ENCODE measurements at places on chromosomes 12 and 14.

DNA sequence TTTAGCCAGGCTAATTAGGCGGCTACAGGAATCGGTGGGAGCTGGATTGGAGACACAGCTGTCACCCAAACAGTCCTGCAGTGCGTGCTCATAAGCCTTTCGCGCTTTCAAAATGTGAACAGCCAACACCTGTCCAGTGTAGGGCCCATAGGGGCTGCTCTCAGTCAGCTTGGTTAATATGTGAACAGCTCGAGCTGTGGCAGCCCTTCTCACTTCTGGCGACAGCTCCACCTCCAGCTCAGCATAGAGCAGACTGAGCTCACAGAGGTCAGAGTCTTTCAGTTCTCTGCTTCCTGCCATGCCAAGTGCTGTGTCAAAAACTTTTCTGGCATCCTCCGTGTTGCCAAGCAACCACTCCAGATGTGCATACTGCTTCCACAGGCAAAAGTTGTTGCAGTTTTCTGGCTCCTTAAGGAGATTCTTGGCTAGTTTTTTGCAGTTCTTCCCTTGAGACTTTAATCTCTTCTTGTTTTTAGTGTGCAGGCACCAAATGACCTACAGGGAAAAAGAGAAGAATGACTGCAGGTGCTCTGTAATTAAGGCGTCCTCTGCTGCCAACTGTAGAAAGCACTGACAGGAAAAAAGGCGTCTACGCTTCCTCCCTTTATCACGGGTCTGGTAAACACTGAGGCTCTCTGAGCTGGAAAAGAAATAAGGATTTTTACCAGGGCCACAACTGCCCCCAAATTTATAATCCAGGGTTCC is 32.5 kb downstream of the PSMC1 start:
- no peak for DNase-seq

DNA sequence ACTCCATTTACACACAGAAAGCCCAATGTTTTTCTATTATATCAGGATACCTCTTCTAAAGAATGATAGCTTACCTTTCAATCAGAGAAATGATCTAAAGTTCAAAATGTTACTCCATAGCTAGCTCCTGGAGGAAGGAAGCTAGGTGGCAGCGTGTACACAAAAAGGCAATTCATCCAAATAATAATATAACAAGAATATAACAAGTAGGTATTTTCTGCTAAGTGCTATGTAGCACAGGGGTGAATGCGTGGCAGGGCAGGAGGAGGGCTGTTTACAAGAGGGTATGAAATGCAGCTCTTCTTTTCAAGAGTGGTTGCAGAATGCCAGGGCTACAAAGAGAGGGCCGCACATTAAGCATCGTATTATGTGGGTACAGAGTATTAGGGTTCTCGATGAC is 663 bp upstream of the SNAPC1 start:
- DNase-seq: no peak

DNA sequence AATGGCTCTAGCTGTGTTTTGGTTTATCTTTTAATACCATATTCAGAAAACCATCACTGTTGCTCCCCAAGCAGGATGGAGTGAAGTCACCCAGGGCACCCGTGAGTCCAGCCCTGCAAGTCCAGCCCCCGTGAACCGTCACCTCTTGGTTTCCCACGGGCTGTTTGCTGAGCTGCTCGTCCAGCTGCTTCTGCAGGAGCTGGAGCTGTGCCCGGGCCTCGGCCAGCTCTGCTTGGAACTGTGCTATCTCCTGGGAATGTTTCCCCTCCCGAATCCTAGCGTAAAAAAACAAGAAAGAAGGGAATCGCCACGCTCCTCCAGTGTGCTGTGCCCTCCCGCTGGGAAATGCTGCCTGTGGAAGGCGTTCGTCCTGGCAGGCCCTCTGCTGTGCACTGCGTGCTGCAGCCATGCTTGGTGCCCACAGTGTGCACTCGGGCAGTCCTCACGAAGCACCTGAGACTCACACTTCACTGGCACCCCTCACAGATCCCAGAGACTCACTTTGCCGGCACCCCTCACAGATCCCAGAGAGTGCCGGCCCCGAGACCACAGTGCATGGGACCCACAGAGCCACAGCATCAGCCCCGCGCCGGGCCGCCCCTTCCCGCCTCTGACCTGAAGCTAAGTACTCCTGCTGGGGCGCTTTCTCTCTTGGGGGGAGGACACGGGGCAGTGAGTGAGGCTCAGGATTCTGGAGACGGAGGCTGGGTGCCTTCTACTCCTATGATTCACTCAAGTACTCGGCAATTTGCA is 15.4 kb upstream of the ANKLE2 start:
- DNase-seq: no peak

DNA sequence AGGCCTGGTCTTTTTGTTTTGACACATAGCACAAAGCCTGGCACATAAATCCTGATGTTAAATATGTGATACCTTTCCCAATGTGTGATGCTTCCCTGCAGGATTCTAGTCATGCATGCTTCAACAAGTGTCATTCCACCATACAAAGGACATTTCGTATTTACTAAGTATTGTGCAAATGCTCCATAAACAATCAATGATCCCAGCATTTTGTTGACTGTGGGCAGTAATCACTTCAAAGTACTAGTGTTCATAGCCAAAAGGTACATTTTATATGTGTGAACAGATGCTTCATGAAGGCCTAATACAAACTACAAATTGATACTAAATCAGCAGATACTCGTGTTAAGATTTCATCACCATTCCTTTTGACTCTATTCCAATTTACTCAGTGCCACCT is 4.4 kb downstream of the CCNB1IP1 start:
- no peak for DNase-seq

GRCh38 chr12:27193106-27193505 is 51.0 kb upstream of the STK38L start:
- DNase-seq: no peak

DNA sequence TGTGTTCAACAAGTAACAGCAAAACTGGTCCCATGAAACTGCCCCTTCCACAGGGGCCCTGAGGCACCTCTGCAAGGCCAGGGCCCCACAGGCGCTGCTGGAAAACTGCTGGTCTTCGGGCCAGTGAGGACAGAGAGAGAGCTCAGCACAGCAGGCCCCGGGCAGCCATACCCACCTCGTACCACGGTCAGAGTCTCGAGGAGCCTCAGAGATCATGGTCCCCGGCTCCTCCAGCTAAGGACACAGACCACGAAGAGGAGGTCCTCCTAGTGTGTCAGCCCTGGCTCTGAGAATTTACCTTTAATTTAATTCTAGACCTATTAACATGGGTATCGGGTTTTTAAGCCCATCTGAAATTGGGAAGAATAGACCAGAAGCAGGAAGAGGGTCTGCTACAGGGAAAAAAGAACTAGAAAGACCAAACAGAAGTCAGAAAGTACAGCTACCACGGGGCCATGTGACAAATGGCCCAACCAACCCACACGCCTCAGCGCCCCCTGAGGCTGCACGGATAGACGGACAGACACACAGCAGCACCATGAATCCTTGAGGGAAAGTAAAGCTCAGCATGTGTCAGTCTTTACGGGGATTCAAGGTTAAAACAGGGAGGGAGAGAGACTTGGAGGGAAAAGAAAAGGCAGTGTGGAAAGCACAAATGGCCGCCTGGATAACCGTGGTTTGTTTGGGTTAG is 22.9 kb downstream of the ANKRD9 start:
- no peak for DNase-seq

DNA sequence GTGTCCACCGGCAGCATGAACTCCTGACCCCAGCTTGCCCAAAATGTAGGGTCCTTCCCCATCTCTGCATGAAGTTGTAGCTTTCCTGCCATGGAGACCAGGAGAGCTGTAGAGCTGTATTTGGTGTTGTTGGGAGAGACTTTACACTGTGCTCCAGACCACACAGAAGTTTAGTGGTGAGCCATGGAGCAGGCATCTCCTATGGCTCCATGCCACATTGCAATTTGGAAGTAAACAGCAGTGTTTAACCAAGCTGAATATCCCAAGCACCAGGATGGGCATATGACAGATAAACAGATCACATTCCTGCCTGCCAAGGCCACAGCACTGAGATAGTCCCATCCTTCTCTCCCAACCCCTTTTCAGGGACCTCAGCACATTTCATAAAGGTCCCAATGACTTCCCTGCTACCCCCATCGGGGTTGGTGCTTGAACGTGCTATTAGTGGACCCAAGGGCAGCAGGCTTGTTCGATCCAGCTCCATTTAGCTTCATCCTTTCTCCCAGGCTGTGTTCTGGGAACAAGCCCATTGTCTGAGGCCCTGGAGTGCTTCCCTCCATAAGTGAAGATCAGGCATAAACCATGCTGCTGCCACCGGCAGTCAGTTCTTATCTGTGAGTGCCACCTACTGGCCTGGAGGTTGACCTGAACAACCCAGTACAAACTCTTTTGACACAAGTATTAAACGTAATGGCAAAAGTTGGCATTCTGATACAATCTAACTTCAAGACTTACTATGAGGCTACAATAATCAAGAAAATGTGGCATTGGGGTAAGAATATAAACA is 172.3 kb upstream of the ATXN7L3B start:
- no peak for DNase-seq

GRCh38 chr12:89351489-89352241 is 636 bp downstream of the DUSP6 start:
- no peak for DNase-seq

- DNase-seq: no peak
Observed at GRCh38 chr12:131918311-131919050, 10.6 kb upstream of the PUS1 start.

GRCh38 chr14:22188318-22188717 is 400.7 kb downstream of the DAD1 start:
- DNase-seq: no peak

DNA sequence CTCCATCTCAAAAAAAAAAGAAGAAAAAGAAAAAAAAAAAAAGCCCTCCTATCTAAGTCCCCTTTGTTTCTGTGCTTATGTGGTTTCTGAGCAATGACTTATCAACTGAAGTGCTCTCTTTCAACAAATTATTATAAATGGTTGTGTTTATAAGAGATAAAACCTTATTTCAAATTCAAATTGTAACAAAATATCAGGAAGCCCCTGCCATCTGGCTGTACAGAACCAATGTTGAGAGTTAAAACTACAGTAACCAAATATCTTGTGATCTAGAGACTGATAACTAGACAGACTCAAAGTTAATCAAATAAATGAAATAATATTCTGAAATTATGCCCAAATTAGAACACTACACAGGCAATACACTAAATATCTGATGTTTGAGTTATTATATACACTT is 143.0 kb upstream of the CPNE8 start:
- no peak for DNase-seq

DNA sequence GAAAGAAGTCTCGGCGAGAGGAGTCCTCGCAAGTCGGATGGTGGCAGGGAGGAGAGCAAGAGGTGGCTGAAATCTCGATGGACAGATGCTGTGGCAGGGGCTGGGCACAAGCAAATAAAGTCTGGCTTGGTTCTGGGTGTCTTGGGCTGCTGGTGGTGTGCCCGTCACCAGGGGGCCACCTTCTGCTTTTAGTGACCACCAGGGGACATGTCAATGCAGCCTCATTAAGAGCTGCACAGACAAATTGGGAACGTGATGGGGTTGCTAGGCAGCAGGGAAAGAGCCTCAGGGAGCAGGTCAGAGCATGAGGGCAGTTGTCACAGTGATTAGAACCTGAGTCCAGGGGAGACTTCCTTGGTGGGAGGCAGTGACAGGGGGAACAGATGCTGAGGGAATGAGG is 44.0 kb downstream of the LRRC74A start:
- DNase-seq: no peak

- no peak for DNase-seq
Observed at GRCh38 chr12:33690562-33690961, 250.9 kb upstream of the SYT10 start.

GRCh38 chr12:109542876-109543275 is 30.4 kb downstream of the MMAB start:
- no peak for DNase-seq

DNA sequence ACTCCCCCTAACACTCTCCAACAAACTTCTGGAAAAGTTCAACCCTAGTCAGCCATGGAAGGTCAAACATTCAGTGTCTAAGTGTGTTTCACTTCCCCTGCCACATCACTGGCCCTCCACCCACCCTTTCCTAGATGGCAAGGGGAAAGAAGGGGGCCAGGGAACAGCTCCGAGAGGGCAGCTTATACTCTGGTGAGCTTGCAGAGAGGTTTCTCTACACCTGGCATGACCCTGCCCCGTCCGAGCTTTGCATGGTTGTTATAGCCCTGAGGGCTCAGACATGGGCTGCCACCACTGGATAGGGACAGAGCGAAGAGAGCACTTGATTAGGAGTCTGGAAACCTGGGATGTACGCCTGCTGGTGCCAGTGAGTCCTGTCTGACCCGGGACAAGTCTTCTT is 4.0 kb downstream of the ACVRL1 start:
- DNase-seq: no peak

DNA sequence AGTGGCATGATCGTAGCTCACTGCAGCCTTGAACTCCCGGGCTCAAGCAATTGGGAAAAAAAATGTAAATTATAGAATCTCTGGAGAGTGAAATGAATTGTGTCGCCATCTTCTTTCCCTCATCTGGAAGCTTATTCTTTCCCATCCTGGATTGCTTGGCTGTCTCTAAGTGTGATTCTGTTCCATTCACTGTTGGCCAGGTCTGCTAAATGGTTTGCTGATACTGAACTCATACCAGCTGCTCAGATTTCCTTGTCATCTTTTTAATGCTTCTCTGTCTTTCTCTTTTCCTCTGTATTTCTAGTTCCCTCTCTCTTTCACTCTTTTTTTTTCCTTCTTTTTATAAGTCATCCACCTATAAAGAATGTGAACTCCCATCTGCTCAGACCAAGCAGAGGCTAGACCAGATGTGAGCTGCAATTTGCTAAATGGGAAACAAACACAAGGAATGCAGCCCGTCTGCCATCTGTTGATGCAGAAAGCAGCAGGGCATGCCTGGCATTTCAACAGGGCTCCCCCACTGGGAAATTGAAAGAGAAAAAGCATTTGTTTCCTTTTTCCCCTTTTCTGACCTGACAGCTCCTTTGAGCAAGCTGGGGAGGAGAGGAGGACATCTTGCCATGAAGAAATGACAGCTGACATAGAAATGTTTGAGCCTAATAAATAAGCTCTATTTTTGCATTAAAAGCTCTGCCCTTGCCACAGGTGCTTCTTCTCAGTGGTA is 1823.6 kb upstream of the FLRT2 start:
- DNase-seq: no peak

DNA sequence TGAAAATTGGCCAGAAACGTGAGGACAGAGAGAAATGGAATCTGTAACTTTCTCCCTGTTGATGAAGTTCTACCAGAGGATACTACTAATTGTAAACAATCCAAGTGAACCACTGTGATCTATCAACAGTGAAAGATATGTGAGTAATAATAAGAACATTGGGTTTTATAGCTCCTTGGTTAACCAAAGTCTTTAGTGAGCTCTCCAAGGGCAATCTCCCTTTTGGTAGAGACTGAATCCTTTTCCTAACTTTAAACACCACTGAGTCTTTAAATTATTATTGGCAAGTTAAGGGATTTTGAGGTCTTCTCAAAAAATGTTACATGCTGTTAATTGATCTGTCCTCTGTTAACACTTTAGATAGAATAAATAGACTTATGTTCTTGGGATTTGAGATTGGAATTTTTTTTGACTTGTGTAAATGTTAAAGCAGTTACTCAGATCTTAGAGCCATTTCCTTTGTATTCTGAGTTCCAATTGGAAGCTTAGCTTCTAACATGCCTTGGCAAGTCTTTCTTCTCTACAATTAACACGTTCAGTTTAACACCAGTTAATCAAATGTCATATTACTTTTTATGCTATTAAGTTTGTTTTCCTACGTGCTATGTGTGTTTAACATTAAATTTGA is 338.2 kb upstream of the DDHD1 start:
- no peak for DNase-seq

- no peak for DNase-seq
Observed at GRCh38 chr14:68722968-68723566, 69.8 kb downstream of the ZFP36L1 start.

Data from stimulated activated CD8-positive, alpha-beta memory T cell treated with anti-CD3 and anti-CD28 coated beads, Interleukin-4, amount 100 ng/mL, for 4 hours (primary cell).